ENCODE measurements at places on chromosomes 13 and 19.

DNA sequence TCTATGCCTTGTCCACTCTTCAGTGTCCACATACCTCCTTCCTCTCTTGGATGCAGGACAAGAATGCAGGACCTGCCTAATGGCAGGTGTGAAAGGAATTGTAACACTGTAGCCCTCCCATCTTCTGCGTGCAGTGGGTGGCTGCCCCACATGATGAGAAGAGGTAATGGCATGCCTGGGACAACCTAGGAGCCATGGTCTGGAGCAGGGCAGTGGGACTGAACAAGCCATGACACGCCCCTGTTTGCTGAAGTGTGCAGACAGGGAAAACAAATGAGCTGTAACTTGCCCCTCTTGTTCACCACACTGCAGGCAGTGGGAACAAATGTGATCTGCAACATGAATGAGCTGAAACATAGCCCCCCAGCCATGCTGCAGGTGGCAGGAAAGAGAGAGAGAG is 192.2 kb downstream of the PCDH17 start:
- DNase-seq: no peak

- no peak for DNase-seq
These were observed 5.5 kb downstream of the FOSB start for GRCh38 chr19:45473367-45473681.

- no peak for DNase-seq
These were observed 12.1 kb upstream of the ZNF492 start for GRCh38 chr19:22622020-22622419.

DNA sequence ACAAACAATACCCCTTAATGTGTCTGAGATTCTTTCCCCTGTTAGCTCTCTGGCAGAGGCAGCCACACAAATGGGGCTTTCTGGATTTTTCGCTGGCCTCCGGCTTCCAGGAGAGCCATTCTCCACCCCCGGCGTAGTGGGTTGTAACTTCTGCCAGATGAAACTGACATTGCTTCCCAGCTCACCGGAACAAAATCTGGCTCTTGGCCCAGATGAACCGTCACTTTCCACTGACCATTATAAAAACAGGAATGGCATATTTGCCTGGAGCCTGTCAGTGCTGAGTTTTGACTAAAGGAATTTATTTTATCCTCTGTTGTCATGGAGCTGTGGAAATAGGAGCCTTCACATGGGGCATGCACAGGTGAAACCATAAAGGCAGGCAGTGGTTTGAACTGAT is 120.6 kb upstream of the GPR12 start:
- peak; percentile 6 for DNase-seq

GRCh38 chr13:30751183-30751933 is 16.0 kb downstream of the ALOX5AP start:
- no peak for DNase-seq

DNA sequence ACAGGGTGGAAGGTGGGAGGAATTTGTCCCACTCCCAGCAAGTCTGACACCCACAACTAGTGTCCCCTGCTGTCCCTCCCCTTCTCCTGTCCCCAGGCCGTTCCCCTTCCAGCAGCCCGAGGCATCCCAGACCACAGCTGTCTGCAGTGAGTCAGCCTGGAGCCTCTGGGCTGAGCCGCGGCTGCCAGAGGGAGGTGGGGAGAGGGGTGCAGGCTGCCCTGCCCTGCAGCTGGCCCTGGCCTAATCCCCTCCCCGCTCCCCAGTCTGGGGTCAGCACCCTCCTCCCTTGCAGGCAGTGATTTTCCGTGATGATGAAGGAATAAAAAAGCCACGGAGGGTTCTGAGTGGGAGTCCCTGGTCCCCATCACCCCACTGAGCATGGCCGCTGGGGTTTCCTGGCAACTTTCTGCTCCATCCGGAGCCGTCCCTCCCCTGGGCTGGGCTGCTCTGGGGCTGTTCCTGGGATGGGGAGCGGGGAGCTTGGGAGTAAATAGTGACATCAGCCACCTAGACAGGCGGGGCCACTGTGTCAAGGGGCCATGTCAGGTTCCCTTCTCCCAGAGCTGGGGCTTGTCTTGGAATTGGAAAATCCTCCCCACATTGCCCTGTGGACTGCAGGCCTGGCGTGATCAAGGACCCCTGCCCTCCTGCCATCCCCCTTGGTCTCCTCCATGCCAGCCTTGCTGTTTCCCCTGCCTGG is 16.8 kb downstream of the SPC24 start:
- peak; percentile 67 for DNase-seq

GRCh38 chr19:42942187-42942789 is 5.3 kb upstream of the PSG7 start:
- DNase-seq: peak; percentile 1

DNA sequence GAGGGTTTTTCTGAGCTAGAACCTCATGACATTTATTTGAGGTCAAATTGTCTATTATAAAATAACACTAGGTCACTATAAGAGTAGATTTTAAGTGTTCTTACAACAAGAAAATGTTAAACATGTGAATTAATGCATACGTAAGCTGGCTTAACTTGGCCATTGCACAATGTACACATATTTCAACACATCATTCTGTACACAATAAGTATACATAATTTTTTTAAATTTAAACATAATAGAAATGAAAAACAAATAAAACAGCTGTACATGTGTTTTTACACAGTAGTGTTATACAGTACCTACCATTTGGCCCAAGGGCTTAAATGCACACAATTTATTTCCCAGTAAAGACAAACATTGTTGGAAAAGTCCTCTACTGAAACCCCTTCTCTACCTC is 269.9 kb downstream of the DACH1 start:
- DNase-seq: no peak

- DNase-seq: no peak
These were observed 10.8 kb downstream of the TRPM4 start for GRCh38 chr19:49168421-49168820.

GRCh38 chr13:91133941-91134802 is 213.3 kb upstream of the MIR17HG start:
- peak; percentile 50 for DNase-seq

GRCh38 chr13:97234742-97235141 is 12.6 kb downstream of the MBNL2 start:
- DNase-seq: no peak

- DNase-seq: no peak
These were observed 43.9 kb downstream of the ZNF331 start for GRCh38 chr19:53581871-53582279.

DNA sequence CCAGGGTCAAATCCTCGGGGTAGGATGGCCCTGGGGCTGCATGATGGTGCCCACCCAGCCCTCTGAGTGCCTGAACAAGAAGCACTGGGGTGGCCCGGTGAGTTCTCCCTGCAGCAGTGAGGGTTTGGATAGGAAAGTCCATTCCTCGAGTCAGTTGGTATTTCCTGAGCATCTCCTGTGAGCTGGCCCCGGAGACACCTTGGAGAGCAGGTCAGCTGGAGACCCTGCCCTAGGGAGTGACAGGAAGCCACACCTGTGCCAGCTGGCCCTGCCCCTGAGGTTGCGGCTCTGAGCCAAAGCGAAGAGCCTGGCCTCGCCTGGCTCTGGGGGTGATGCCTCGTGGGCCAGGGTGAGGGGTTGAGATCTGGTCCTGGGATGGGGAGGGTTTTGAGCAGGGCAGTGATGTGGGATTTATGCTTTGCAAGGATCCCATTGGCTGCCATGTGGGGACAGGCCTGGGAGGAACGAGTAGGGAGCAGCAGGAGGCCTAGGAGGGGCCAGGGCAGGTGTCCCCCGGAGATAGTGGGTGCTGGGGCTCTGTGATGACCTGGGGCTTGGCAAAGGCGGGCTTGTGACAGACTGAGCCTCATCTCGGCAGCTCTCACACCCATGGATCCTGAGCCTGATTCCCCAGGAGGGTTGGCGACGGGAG is 16.0 kb downstream of the CRTC1 start:
- no peak for DNase-seq

DNA sequence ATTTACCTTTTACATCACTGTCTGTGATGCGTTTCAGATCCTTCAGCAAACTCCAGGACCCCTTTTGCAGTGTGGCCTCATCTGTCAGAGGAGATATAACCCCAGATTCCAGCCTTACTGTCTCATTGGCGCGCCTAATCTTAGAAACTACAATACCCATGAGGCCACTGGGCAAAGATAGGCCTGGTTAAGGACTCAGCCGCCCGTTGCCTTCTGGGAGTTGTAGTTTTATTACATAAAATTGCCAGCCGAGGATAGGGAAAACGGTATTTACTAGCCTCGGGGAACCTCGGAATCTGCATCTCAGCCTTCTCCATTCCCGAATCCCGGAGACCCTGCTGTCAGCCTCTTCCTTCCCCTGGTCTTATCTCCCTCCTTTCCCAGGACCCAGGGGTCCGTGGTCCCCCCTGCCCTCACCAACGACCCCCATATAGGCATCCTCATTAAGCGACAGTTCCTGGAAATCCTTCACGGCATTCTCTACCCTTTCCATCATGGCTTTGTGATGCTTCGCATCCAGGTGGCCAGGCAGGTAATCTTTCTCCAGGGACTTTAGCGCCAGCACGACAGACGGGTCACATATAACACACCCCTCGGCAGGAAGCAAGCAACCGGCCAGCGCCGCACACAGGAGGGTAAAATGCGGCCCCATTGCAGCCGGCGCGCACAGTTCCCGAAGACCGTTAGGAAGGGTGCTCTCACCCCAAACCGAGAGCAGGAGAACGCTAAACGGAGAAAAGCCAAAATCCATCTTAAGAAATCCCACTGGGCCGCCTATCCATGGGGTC is 1.3 kb downstream of the IZUMO1 start:
- peak; percentile 44 for DNase-seq

DNA sequence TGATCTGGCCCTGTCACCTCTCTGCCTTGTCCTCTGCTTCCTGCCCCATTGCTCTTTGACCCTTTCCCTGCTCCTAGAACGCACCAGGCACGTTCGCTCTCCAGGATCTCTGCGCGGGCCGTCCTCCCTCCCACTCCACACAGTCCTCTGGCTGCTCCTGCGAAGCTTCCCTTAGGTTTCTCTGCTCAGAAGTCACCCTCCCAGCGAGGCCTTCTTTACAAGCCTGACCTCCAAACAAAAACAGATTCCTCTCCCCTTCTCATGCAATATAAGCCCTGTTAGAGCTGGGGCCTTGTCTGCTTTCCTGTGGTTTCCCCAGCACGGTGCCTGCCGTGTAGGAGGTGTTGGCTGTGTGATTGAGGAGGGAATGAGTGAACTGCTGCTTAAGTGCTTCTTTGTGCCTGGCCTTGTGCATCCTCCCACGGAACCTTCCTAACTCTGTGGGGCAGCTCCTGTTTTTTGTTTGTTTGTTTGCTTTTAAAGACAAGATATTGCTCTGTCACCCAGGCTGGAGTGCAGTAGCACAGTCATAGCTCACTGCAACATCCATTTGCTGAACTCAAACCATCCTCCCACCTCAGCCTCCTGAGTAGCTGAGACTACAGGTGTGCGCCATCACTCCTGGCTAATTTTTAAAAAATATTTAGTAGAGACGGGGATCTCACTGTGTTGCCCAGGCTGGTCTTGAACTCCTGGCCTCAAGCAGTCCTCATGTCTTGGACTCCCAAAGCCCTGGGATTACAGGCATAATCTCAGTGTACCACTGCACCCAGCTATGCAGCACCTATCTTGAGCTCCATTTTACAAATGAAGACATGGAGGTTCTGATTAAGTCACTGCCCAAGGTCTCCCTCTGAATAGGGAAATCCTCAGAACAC is 82.0 kb downstream of the SIPA1L3 start:
- no peak for DNase-seq

DNA sequence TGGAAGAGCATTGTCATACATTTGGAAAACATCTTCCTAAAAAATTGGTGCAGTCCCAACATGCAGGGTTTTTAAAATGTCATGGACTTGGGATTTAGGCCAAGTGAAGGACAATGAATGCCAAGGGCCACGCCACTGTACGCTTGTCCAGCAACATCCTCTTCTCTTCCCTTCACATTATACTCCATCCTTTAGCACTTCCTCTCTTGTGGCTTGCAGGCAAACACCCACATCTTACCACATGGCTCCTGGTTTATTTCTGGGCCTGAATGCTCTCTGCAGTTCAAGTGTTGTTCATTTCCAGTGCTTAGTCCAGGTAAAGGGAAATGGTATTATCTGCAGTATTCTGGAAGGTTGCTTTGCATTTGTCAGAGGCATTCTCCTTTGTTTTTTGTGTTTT is 45.0 kb downstream of the CBY2 start:
- DNase-seq: no peak

- DNase-seq: no peak
These were observed 105.5 kb downstream of the SHISA2 start for GRCh38 chr13:25946321-25946720.

GRCh38 chr19:18893587-18894253 is 2.2 kb downstream of the CERS1 start:
- no peak for DNase-seq

GRCh38 chr19:47028195-47028601 is 8.6 kb downstream of the NPAS1 start:
- no peak for DNase-seq

GRCh38 chr19:57802269-57802668 is 12.4 kb downstream of the ZNF552 start:
- no peak for DNase-seq

GRCh38 chr19:39251846-39252245 is 3.2 kb upstream of the IFNL4 start:
- DNase-seq: no peak

GRCh38 chr19:33631609-33631973 is 9.8 kb downstream of the CHST8 start:
- DNase-seq: no peak

DNA sequence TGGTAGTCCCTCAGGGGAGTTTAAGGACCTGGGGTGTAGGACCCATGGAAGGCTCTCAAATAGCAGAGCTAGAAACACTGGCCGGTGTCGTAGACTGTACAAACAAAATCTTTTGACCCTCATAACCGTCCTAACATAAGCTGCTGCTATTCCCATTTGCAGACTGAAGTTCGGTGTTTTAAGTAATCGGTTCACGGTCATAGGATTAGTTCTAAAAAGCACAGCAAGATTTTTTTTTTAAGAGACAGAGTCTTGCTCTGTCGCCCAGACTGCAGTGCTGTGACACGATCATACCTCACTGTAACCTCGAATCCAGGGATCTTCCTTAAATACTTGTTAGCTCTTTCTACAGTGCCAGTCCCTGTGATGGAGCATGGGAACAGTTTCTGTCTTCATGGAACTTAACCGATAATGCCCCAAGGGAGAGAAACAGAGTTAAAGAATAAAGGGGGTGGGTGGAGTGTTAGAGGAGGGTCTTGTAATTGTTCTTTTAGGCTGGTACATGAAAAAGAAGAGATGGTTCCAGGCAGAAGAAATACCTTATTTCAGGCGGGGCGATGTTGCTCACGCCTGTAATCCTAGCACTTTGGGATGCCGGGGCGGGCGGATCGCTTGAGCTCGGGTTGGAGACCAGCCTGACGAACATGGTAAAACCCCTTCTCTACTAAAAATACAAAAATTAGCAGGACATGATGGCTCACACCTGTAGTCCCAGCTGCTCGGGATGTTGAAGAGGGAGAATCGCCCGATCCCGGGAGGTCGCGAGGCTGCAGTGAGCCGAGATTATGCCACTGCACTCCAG is 475 bp upstream of the ZC3H4 start:
- DNase-seq: no peak
